Common myeloid progenitor, CD34-positive (primary cell): ENCODE measurements at places on chromosomes 2 and 18.

DNA sequence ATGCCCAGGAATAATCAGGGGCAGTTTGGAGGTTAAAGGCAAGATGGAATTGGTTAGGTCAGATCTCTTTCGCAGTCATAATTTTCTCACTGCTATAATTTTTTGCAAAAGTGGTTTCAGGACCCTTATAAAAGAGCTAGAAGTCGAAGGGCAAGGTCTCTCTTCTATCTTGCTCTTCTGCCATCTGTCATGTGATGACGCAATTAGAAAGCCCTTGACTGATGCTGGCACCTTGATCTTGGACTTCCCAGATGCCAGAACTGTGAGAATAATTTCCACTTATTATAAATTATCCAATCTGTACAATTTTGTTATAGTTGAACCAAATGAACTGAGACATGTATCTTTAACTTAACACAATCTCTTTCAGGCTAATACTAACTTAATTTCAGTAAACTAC is 6.3 kb upstream of the RALBP1 start:
- no peak overlapping the region for H3K4me3 ChIP-seq
- H3K4me1 ChIP-seq = peaks cover 1% of the 10 kb centered on the region
- DNase-seq = no peak
- H3K27me3 ChIP-seq = no peaks in the 10 kb centered on the region
- H3K27ac ChIP-seq = no peak overlapping the region

GRCh38 chr2:231800493-231801091 is 14.3 kb downstream of the COPS7B start:
- H3K4me1 ChIP-seq = no peaks in the 10 kb centered on the region
- H3K4me3 ChIP-seq = no peak overlapping the region
- H3K27ac ChIP-seq = no peak overlapping the region
- H3K27me3 ChIP-seq = no peaks in the 10 kb centered on the region
- H3K36me3 ChIP-seq = peaks cover 74% of the 10 kb centered on the region
- DNase-seq = peak; percentile 53

GRCh38 chr2:39646267-39646666 is 19.4 kb upstream of the TMEM178A start:
- DNase-seq = no peak
- H3K4me1 ChIP-seq = no peaks in the 10 kb centered on the region
- no peaks in the 10 kb centered on the region for H3K27me3 ChIP-seq

- H3K27ac ChIP-seq = no peak overlapping the region
- peak; percentile 59 for DNase-seq
- no peaks in the 10 kb centered on the region for H3K36me3 ChIP-seq
Observed at GRCh38 chr18:74163019-74163660, 14.8 kb downstream of the TIMM21 start.

DNA sequence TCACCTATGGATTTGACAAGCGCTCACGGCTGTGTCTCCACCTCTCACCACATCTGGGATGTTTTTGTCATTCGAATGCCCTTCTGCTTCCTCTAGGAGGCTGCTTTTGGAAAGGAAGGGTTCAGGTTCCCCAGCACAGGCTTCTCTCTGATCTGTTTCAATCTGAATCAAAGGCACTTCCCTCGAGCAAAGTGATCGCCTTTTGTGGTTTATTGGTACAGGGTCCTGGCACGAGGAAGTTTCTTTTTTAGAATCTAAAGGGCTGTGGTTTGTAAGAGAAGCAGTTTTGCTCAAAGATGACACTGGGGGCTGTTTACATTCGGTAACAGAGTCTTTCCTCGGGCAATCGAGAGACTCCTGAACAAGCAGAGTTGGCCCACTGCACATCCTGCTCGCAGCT is 145.0 kb downstream of the DAW1 start:
- H3K4me3 ChIP-seq = no peak overlapping the region
- no peak for DNase-seq
- no peaks in the 10 kb centered on the region for H3K27me3 ChIP-seq
- H3K4me1 ChIP-seq = no peaks in the 10 kb centered on the region
- H3K27ac ChIP-seq = no peak overlapping the region
- no peaks in the 10 kb centered on the region for H3K36me3 ChIP-seq

GRCh38 chr2:53767405-53768241 is at the start of gene CHAC2:
TSS of gene CHAC2 (plus strand) at chr2:53767804. CDS start at chr2:53767887, 83 bp downstream.
- H3K4me1 ChIP-seq = peaks cover 23% of the 10 kb centered on the region
- H3K4me3 ChIP-seq = peak within 1 kb of the TSS; percentile 87
- H3K27me3 ChIP-seq = no peaks in the 10 kb centered on the region
- peak within 1 kb of the TSS; percentile 77 for H3K27ac ChIP-seq
- peaks cover 12% of the 10 kb centered on the region for H3K36me3 ChIP-seq

DNA sequence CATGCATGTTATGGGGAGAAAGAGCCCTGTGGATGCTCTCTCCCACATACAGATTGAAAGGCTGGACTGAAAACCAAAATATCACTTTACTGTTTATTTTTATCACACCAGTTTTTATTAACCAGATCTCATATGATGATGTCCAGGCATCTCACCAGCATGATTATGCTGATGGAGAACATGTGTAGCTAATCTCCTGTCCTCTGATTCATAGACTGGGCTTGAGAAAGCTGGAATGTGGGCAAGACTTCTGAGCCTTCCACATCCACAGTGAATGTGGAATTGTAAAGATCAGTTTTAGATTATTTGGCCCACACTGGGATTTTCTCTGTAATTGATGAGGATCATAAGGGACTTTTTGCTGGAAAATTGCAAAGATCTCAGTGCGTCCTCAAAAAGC is 137.9 kb downstream of the ICOS start:
- H3K4me3 ChIP-seq = no peak overlapping the region
- no peak for DNase-seq
- no peak overlapping the region for H3K27ac ChIP-seq
- no peaks in the 10 kb centered on the region for H3K36me3 ChIP-seq
- H3K4me1 ChIP-seq = no peaks in the 10 kb centered on the region

GRCh38 chr18:23825978-23826405 is 136.7 kb downstream of the LAMA3 start:
- no peaks in the 10 kb centered on the region for H3K27me3 ChIP-seq
- no peaks in the 10 kb centered on the region for H3K36me3 ChIP-seq
- peak; percentile 76 for DNase-seq
- H3K4me1 ChIP-seq = peaks cover 20% of the 10 kb centered on the region
- peak overlapping the region; percentile 29 for H3K27ac ChIP-seq

- H3K27me3 ChIP-seq = peaks cover 19% of the 10 kb centered on the region
- H3K4me3 ChIP-seq = no peak overlapping the region
- no peaks in the 10 kb centered on the region for H3K36me3 ChIP-seq
- H3K4me1 ChIP-seq = peaks cover 8% of the 10 kb centered on the region
- H3K27ac ChIP-seq = no peak overlapping the region
- peak; percentile 20 for DNase-seq
Observed at GRCh38 chr2:62568983-62569837, 63.2 kb upstream of the TMEM17 start.

GRCh38 chr18:58095222-58095621 is 51.2 kb downstream of the NEDD4L start:
- no peaks in the 10 kb centered on the region for H3K36me3 ChIP-seq
- no peak overlapping the region for H3K4me3 ChIP-seq
- H3K27ac ChIP-seq = no peak overlapping the region
- no peaks in the 10 kb centered on the region for H3K27me3 ChIP-seq

- no peaks in the 10 kb centered on the region for H3K27me3 ChIP-seq
- no peaks in the 10 kb centered on the region for H3K36me3 ChIP-seq
- no peak for DNase-seq
Observed at GRCh38 chr2:234453216-234453615, 43.7 kb downstream of the ARL4C start.

DNA sequence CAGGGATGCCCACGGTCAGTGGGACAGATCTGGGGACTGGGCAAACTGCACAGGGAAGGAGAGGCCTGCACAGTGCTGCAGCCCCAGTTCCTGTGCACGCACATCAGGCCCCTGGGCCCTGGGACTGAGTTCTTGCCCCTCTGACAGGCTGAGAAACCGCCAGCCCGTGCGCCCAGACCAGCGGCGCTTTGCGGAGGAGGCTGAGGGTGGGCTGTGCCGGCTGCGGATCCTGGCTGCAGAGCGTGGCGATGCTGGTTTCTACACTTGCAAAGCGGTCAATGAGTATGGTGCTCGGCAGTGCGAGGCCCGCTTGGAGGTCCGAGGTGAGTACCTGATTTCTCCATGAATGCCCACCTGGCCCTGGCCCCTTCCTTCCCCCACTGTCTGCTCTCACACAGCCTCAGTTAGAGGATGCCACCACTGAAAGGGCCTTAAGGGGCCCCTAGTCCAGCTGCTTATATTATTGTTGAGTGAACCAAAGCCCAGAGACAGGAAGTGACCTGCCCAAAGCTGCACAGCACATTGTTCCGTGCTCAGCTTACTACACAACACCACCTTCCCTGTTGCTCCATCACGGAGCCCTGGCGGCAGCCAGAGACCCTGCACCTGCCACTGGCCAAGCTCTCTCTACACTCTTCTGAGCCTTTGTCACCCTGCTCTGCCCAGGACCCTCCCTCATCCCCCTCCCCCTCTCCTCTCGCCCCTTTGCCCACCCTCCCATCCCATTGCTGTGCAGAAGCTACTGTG is 29.8 kb downstream of the SPEG start:
- no peak for DNase-seq
- H3K27ac ChIP-seq = no peak overlapping the region
- no peak overlapping the region for H3K4me3 ChIP-seq
- H3K4me1 ChIP-seq = no peaks in the 10 kb centered on the region
- H3K27me3 ChIP-seq = no peaks in the 10 kb centered on the region

- peaks cover 26% of the 10 kb centered on the region for H3K4me1 ChIP-seq
- H3K4me3 ChIP-seq = peak overlapping the region; percentile 8
- H3K36me3 ChIP-seq = peaks cover 2% of the 10 kb centered on the region
- no peaks in the 10 kb centered on the region for H3K27me3 ChIP-seq
- DNase-seq = no peak
Observed at GRCh38 chr18:9711361-9712129, 3.4 kb downstream of the RAB31 start.

GRCh38 chr18:944440-944839 is 39.8 kb downstream of the ADCYAP1 start:
- no peaks in the 10 kb centered on the region for H3K27me3 ChIP-seq
- no peak overlapping the region for H3K27ac ChIP-seq
- DNase-seq = no peak
- no peak overlapping the region for H3K4me3 ChIP-seq
- no peaks in the 10 kb centered on the region for H3K36me3 ChIP-seq

- H3K27ac ChIP-seq = no peak overlapping the region
- no peak for DNase-seq
- H3K4me3 ChIP-seq = no peak overlapping the region
- no peaks in the 10 kb centered on the region for H3K36me3 ChIP-seq
- peaks cover 7% of the 10 kb centered on the region for H3K4me1 ChIP-seq
- no peaks in the 10 kb centered on the region for H3K27me3 ChIP-seq
Observed at GRCh38 chr2:203835892-203836800, 31.4 kb upstream of the CTLA4 start.

GRCh38 chr2:45578056-45578843 is 32.8 kb downstream of the SRBD1 start:
- no peaks in the 10 kb centered on the region for H3K27me3 ChIP-seq
- H3K36me3 ChIP-seq = no peaks in the 10 kb centered on the region
- peaks cover 8% of the 10 kb centered on the region for H3K4me1 ChIP-seq
- peak; percentile 78 for DNase-seq
- no peak overlapping the region for H3K27ac ChIP-seq

GRCh38 chr18:55529581-55529980 is 58.4 kb downstream of the TCF4 start:
- H3K36me3 ChIP-seq = no peaks in the 10 kb centered on the region
- no peak overlapping the region for H3K4me3 ChIP-seq
- no peak for DNase-seq

DNA sequence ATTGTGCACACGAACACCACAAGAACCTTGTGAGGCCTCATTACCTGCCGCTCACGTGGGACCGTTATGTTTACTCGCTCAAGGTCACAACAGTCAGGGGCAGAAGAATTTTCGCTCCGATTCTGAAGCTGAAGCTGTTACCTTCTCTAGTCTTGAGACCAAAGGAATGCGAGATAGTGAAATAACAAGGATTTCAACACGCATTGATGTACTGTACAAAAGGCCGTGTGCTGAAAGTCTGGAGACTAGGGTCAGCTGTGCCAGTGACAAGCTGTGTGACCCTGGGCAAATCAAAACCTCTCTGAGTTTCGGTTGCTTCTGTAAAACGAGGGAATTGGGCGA is 583 bp downstream of the NEMP2 start:
- peaks cover 54% of the 10 kb centered on the region for H3K4me1 ChIP-seq
- H3K4me3 ChIP-seq = peak overlapping the region; percentile 86
- peak overlapping the region; percentile 92 for H3K27ac ChIP-seq
- H3K27me3 ChIP-seq = no peaks in the 10 kb centered on the region
- peaks cover 13% of the 10 kb centered on the region for H3K36me3 ChIP-seq
